ENCODE measurements at places on chromosomes 11 and 22.

DNA sequence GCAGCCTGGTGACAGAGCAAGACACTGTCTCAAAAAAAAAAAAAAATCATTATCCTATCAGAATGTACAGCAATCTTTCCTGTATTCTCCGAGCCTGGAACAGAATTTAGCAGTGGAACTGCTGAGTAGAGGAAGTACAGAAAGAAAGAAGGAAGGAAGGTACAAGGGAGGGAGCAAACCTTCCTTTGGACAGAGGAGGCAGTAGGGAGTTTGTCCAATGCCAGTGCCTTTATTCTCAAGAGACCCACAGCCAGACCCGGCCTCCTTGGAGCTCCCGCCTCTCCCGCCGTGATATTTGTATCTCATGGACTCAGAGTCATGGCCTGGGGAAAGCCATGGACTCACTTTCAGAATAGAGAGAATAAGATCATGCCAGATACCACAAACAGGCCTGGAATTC is 37.7 kb upstream of the LRRC55 start:
- DNase-seq: no peak

GRCh38 chr22:49555526-49555925 is 272.1 kb downstream of the BRD1 start:
- no peak for DNase-seq

DNA sequence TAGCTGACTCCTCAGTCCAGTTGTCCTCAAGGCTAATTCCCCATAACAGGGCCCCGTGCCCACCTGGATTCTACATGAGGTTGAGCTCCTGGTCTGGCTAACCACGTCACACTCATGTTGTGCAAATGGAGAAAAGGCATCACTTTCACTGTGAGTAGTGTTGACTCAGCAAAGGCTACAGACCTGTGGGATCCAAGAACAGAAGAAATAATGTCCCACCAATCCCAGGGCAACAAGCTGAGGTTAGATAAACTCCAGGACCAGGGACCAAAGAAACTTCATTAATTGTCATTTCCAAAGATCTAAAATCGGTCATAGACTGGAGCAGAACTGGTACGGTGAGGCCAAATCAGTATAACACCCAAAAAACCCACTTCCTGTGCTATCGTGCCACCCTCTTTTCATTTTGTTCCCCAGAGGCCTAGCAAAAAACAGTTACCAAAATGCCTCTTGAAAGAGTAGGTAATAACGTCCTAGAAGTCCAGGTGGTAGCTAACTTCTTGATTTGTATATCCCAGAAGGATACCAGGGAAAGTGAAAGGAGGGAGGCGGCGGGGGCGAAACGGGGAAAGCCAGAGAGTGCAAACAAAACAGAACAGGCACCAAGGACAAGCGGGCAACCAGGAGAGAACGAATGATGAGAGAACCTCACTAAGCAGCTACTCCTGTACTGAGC is 1.4 kb downstream of the PCSK7 start:
- DNase-seq: no peak

GRCh38 chr11:34792814-34793258 is 123.3 kb downstream of the APIP start:
- no peak for DNase-seq

DNA sequence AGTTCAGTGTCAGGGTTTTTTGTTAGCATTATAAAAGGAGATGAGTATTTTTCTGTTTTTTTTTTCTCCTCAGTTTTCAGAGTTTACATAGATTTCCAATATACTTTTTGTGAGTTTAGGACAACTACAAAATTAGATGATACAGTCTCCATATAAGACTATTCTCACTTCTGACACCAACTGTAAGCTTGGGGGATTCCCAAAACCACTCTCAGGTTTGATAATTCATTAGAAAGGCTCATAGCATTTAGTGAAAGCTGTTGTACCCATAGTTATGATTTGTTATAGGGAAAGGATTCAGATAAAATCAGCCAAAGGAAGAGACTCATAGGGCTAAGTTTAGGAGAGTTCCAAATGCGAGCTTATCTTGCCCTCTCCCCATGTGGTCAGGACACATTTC is 24.1 kb downstream of the CUL5 start:
- DNase-seq: no peak

- no peak for DNase-seq
These were observed 249.8 kb upstream of the UBASH3B start for GRCh38 chr11:122405547-122406341.

DNA sequence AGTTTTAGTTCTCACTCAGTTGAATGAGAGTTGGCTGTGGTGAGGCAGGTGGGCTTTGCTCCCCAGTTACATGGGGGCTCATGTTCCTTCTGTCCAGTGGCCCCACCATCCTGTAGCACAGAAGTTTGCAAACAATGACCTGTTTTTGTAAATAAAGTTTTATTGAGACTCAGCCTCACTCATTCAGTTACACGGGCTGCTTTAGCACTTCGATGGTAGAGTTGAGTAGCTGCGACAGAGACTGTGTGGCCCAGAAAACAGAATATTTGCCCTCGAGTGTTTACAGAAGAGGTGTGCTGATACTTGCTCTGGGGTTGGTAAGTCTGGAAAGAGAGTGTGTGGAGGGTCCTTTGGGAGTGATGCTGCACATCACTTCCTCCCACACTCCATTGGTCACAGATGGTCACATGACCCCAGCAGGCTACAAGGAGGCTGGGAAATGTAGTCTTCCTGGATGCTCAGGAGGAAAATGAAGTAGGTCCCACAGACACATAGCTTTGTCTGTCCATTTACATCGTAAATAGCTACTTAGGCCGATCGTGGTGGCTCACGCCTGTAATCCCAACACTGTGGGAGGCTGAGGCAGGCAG is 34.6 kb downstream of the IFT27 start:
- DNase-seq: no peak

- DNase-seq: no peak
These were observed 3.0 kb downstream of the CTNND1 start for GRCh38 chr11:57764566-57764965.

- no peak for DNase-seq
These were observed 379 bp upstream of the RAB38 start for GRCh38 chr11:88175569-88176075.

GRCh38 chr22:17097701-17098100 is 12.9 kb downstream of the IL17RA start:
- no peak for DNase-seq

DNA sequence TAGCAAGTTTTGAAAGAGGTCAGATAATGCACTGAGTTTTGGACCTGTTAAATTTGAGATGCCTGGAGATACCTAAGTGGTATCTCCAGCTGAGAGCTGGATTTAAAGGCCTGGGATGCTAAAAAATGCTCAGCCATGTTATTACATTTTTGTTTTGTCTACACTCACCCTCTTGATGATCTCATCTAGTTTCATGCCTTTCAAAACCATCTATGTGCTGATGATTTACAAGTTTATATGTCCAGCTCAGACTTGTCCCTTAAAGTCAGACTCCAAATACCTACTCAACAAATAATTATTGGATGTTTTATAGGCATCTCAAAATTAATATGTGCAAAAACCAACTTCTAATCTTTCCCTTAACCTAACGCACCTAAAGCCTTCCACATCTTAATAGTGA is 103.6 kb upstream of the OR9G4 start:
- DNase-seq: no peak

DNA sequence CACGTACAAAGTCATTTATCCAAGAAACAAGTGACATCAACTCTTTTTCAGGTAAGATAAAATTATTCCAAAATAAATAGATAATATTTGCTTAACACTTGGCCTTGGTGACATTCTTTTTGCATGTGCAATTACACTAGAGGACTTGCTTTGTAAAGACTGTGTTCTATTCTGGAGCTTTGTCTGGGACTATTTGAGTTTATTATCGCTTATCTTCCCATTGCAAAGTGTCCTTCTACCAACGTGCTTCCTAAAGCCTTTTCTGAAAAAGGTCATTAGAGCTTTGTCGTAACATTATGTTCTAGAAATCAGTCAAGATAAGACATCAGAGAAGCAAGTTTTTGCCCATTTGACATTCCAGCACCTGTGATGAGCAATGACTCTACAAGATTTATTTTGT is 78.3 kb upstream of the MYO18B start:
- DNase-seq: peak; percentile 48

DNA sequence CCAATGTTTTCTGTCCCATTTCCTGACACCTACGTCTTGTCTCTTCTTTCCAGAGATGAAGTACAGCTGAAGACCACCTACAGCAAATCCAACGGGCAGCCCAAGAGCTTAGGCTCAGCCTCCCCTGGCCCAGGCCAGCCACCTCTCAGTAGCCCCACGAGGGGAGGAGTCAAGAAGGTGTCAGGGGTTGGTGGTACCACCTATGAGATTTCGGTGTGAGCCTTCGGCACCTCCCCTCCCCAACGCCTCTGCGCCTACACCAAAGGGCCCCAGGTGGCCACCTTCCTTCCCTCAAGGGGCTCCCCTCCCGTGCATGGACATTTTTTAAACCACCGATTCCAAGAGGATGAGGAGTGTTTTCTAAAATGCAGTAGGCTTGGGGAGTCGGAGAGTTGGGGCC is 12.2 kb downstream of the MED19 start:
- DNase-seq: no peak

DNA sequence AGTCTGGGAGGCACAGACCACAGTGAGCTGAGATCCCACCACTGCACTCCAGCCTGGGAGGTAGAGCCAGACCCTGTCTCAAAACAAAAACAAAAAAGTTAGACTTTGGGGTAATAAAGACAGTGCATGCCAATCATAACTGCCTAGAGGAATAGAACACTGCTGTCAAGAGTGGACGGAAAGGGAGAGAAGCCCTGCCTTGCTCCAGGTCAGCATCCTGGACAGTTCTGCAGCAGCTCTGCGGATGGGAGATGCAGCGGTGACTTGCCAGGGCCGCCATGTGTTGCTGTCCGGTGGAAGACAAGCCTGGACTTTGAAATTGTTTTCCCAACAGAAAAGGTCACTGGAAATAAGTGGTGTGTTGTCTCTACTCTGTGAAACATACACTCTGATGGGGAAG is 618.2 kb downstream of the TBC1D22A start:
- DNase-seq: no peak

DNA sequence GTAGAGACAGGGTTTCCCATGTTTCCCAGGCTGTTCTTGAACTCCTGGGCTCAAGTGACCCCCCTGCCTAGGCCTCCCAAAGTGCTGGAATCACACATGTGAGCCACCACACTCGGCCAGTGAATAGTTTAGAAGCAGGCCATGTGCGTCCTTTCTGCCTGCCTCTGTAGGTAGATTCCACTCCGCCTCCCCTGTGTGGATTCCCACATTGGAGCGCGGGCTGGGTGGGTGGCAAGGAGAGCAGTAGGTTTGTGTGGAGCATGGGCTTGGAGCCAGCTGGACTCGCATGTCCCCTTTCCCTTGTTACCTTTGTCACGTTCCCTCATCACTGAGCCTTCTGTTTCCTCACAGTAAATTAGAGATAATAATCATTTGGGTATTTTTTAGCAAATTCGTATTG is 21.7 kb downstream of the PPFIA1 start:
- no peak for DNase-seq

DNA sequence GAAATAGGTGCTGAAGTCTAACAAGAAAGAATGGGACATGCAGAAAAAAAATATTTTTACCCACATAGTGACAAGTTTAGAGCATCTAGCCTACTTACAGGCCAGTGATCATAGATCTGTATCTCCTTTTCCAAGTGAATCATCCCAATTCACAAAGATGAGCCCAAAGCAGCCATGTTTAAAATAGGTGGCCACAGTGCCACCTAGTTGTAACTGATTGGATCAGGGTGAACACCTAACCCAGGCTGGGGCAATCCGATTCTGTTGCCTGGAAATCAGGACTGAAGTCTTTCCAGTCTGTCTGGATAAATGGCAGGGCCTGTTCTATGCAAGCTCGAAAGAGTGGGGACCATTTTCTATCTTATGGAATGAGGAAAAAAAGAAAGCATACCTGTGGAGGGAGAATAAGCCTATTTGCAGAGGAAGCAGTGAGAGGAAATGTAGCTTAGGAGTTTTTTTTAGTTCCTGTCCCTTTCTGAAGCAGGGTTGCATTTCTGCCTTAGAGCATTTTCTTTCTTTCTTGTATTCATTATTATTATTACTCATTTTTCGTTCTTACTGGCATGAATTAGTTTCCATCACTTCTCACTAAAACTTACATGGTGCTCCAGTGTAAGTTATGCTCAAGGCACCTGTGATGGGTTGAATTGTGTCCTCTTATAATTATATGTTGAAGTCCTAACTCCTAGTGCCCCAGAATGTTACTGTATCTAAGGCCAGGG is 113.2 kb upstream of the RAG2 start:
- DNase-seq: no peak

DNA sequence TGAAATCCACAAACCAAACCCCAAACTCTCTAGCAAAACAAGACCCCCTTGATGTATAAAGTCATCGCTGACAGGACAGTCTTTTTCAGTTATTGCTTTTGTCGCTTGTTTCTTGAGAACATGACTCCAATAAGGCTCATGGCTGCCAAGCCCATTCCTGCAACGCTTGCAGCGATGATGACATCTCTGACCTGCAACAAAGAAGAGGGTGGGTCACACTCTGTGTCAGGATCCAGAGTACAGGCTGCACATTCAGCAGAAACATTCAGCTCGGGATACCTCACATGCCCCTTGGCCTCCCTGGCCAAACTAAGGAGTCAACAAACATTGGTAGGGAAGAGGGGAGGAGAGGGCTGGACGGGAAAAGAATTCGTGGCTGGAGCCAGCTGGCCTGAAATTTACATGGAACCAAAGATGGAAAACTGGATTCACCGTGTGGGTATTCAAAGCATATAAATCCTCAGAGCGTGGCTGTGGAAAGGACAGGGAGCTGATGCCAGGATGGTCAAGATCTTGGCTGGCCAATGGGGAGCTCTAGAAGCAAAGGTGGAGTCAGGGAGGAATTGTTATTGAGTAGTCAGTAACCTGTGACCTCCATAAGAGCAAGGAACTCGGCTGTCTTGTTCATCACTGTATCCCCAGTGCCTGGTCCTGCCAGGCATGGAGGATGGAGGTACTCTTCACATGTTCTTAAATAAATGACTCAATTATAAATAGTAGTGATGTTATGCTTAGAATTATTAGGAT is 11.8 kb upstream of the PLAAT2 start:
- no peak for DNase-seq

- no peak for DNase-seq
These were observed 1.4 kb upstream of the LHFPL7 start for GRCh38 chr22:24947881-24948280.

DNA sequence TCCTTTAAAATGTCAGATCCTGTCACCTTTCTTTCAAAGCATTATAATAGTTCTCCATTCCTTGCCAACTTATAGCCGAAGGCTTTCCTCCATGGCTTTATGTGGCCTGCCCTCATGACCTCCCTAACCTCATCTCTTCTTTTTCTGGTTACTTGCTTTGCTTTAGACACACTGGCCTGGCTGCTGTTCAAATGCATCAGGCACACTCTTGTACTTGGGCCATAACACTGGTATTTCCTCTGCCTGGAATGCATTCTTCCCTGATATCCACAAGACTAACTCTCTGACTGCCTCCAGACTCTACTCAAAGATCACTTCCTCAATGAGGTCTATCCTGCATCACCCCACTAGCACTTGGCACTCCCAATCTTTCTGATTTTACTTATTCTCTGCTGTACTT is 710.3 kb downstream of the KCNA4 start:
- DNase-seq: no peak

DNA sequence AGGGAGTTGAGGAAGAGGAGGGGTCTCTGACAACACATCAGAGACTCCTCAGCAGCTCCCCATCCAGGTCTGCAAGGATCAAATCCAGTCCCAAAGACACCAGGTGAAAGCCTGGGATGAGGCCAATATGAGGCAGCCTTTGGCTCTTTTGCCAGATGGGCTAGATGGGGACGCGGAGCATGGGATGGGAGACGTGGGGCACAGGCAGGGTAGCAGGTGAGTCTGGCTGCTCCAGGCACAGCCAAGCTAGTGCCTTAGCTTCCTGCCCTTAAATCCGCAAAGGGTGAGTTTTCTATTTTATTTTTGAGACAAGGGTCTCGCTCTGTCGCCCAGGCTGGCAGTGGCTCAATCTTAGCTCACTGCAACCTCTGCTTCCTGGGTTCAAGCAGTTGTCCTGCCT is 19.6 kb upstream of the DRICH1 start:
- DNase-seq: no peak
